ENCODE measurements at places on chromosomes 2 and 18. TPM values are rescaled to one million over a fixed set of nuclear protein-coding genes. Genes with fewer than 3 reads are reported as not detected.

RGPD3 gene
- 0.08 TPM for total RNA-seq

GPR45 gene
- not detected for total RNA-seq

MZT2B gene
- 333 TPM for total RNA-seq

UGGT1 gene
- 43.0 TPM for total RNA-seq

SIGLEC15 gene
- total RNA-seq, result 0.15 TPM
